NCI-H2171 (cell line): ENCODE measurements at places on chromosomes 5 and 9.
A peak's percentile ranks its signal among the peaks of the same experiment; 100 is the strongest.

GRCh38 chr9:33686942-33687341 is 108.4 kb upstream of the PRSS3 start:
- peak; percentile 72 for DNase-seq

GRCh38 chr5:119458911-119459632 is 6.8 kb downstream of the HSD17B4 start:
- no peak for DNase-seq

GRCh38 chr9:130237763-130238524 is 27.6 kb upstream of the HMCN2 start:
- no peak for DNase-seq

- DNase-seq, result no peak
Measured at GRCh38 chr5:92674321-92674720, 906.7 kb downstream of the NR2F1-AS1 start.

DNA sequence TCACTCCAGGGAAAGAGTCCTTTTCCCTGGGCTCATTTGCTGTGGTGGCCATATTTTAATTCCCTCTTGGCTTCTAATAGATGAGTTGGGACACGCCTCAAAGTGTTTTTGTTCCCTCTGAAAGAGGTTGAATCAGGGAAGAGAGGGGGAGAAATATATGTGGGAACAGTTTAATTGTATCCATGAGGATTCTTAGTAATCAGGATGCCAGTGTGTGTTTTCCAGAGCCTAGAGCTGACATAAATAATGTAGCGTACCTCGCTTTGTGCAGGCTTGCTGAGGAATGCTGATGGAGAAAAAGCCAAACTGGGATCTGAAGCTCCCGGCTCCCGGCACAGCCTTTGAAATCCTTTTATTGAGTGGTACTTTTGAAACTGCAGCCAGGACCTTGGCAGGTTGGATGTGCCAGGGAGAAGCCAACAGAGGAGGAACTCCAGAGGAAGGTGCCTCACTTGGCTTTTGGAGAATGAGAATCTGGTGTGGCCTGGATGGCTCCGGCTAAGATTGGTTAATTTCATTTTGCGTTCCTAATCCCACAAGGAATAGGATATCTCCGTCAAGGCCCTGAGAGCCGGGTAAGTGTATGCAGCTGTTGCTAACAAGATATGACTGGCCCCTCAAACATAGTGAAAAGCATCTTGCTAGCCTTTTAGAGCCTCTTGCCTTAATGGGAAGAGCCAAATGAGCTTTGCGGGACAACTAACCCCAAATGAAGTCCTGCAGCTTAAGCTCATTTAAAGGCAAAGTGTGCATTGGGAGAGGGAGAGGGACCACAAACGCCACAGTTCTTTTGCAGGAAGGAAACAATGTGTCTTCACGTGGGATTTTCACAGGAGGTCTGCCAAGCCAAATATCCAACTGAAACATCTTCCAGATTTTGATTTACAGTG is 471.1 kb upstream of the WWC1 start:
- DNase-seq, result no peak

DNA sequence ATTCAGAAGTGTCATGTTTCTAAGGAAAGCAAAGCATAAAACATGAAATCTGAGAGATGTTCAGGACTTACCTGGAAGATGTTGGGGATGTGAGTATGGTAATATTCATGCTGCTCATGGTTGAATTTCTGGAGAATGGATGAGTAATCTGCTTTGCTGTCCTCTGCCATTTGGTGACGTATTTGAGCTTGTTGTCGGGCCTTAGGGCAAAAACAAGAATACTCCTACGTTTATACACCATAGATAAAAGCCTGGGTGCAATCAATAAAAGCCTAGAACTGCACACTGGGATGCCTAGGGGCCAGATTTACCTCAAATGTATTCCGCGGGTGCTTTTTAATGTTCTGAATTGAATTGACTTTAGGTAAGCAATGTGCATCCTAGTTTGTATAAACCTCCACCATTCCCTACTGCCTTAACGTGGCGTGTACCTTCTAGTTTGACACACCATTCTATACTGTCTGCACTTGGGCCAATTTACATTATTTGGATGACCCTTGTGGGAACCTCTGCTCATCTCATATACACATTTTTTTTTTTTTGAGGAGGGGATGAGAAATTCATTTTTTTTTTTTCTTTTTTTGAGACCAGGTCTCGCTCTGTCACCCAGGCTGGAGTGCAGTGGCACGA is 94.4 kb downstream of the USP20 start:
- DNase-seq, result no peak

- DNase-seq, result no peak
Measured at GRCh38 chr5:150081541-150082283, 4.6 kb downstream of the CSF1R start.
